ENCODE measurements at places on chromosomes 7 and 10. TPM values are rescaled to one million over a fixed set of nuclear protein-coding genes. Genes with fewer than 3 reads are reported as not detected.

- DNase-seq: no peak
Observed at GRCh38 chr10:1179346-1180070, 123.3 kb downstream of the WDR37 start.

DNA sequence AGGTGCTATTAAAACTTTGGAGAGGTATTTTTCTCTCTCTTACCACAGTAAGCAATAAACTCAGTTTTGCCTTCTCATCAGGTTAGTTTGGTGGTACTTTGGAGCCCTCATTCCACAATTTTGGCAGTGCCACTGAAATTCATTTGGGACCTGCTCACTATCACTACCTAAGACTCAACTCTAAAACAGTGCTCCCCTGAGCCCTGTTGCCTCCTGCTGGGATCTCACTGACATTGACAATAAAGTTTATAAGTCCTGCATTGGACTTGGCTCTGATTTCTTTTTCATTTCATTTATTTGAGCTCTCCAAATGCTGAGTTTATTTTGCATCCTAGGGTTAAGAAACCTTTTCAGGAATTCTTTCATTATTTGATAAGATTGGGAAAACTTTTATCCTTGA, 130.8 kb upstream of the HPS1 start:
- no peak for DNase-seq

GRCh38 chr10:1090696-1091095, 34.5 kb downstream of the WDR37 start:
- no peak for DNase-seq

DNA sequence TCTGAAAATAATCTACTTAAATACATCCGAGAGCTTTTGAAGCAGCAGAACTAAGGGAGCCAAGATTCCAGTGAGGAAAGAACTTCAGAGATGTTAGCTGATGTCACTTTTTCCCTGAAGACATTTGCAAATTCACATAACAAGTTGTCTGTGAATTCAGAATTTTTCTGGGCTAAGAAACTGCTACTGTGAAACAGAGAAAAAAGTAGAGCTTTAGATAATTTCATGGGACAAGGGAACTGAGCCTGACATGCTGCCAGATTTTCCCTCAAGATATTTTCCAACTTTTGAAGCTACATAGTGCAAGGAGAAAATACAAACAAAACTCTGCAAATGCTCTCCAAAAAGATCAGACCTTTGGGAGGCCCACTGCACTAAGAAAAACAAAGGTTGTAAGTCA, 484.2 kb downstream of the ANKRD7 start:
- no peak for DNase-seq

Gene CCDC7
- 1.6 TPM for total RNA-seq

Gene RBM33
- 65.5 TPM for total RNA-seq

Gene FOXI2
- total RNA-seq: 0.29 TPM

DNA sequence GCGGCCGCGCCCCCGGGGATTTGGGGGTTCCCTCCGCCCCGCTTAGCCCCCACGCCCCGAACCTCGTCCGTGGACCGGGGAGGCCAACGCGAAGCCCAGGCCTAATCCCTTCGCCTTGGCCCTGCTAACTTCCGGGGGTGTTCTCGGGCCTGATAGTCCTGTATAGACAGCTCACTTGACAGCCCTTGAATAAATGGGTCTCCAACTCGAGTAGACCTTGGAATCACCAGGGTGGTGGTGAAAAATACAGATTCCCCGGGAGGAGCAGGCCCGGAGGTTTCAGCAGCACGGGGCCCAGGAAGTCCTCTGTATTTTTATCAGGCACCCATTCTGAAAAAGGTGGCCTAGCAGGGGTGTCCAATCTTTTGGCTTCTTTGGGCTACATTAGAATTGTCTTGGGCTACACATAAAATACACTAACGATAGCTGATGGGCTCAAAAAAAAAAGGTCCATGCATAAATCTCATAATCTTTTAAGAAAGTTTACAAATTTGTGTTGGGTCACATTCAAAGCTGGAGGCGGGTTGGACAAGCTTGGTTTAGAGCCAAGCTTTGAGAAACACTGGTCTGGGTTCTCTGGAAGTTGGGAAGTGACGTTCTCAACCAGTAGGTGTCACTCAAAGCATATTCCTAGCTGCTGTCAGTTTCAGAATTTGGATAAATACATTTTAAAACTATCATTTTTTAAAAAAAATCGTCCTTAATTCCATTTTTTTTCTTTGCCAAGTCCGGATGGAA, 221.7 kb downstream of the PHTF2 start:
- DNase-seq: no peak

DNA sequence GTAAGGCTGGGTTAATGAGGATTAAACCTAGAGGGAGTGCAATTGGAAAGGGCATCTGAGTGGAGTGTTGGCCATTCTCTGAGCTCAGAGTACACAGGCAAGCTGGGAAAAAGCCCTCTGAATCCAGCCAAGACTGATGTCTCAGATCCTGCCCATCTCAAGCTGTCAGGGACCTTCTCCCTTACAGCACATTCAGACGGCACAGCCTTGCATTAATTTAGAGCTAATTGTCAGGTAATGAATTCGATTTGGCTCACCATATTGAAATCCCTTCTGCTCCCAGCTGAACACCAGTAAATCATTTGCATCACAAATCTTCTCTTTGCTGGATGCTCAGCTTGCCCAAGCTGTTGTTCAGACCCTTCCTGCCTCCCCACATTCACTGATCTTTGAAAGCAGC, 399.3 kb upstream of the PODXL start:
- DNase-seq: no peak

DNA sequence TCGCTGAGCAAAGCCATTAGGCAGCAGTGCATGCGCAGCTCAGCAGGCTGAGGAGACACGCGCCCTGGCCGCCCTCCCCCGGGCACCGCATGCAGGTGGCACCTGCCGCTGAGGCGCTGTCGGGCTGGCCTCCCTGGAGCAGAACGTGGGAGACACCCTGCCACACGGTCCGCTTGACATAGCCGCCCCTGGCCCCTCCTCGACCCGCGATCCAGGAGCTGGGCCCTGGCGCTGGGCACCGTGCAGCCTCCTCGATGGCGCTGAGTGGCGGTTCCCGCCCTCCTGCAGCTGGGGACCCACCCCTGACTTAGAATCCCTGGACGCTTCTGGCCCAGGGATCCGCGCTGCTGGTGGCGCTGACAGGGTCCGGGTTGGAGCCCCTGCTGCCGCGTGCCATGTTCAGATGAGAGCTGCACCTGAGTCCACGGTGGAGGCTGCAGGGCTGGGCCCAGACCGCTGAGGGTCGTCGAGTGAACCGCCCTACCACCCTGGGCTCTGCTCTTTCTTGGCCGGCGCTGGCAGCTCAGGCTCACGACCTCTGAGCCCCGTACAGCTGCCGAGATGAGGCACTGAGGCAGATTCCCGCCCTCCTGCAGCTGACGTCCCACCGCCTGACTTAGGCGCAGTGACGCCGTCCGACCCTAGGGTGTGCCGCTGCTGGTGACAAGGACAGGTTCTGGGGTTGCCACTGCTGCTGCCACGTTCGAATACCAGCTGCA, 116.8 kb downstream of the OR13A1 start:
- DNase-seq: peak; percentile 28

GRCh38 chr10:102434394-102435132, 2.2 kb upstream of the CUEDC2 start:
- no peak for DNase-seq

DNA sequence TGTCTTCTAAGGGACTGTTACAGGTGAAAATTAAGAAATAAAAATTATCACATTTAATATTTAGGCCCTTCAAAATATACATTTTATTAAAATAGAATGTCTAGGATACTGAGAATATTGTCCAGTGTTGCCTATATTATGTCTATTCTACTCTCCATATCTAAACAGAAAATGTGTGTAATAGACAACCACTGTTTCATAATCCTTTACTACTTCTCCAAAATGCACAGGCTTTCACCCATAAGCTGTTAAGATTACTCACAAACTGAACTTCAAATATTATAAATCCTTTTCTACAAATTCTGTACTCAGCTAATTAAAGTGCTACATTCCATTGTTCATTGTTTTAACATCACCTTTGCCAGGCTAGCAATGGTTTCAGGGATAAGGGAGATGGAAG, 56.7 kb upstream of the TFEC start:
- DNase-seq: no peak

Gene MRLN
- total RNA-seq: not detected

DNA sequence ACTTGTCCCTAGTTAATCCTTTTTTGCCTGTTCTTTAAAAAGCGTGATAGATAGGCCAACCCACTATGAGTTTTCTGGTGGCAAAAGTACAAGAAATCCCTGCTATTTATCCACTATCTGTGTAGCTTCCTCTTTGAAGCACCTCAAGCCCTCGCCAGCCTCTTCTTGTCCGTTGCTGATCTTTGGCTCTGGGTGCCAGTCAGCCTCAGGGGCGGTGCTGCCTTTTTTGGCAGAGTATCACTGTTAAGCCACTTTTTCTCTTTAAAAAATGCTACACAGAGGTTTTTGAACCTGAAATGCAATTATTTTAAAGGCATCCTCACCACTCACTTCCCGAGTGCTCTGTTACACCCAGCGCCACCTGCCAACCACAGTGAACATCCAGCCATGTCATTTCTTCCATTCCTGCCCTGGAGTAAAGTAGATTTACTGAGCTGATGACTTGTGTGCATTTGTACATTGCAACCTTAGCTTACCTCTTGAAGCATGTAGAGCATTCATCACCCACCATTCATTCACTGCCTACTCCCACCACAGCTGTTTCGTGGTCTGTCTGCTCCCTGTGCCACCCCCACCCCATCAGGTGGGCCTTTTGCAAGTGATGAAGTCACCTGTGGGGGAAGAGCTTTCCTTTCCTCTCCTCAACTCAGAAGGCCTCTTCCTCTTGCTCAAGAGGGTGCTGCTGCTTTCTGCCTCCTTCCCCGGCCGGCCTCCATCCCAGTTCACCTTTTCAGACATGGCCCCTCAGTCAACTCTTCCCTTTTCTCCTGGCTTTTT, 414.2 kb upstream of the GALNT17 start:
- no peak for DNase-seq

Gene APBB1IP
- total RNA-seq: not detected

Gene FAM25C
- not detected for total RNA-seq
